ENCODE measurements at places on chromosomes 2 and 18. TPM values are rescaled to one million over a fixed set of nuclear protein-coding genes. Genes with fewer than 3 reads are reported as not detected.

Gene OST4
- 517 TPM for polyA plus RNA-seq

Gene EMILIN2
- 38.2 TPM for polyA plus RNA-seq

Gene IL36A
- polyA plus RNA-seq: not detected

Gene NCK2
- 22.6 TPM for polyA plus RNA-seq

Gene G6PC2
- not detected for polyA plus RNA-seq

Gene CTDP1
- polyA plus RNA-seq: 10.3 TPM

Gene KCNG3
- polyA plus RNA-seq: not detected

Gene SLC14A1
- 16.0 TPM for polyA plus RNA-seq

Gene LRATD1
- polyA plus RNA-seq: 0.46 TPM

Gene FAM110C
- polyA plus RNA-seq: 1.4 TPM

Gene DNAJC5G
- 1.8 TPM for polyA plus RNA-seq

Gene MAL
- polyA plus RNA-seq: 2.3 TPM

Gene SLC38A11
- polyA plus RNA-seq: 0.55 TPM

Gene SLC4A5
- polyA plus RNA-seq: 1.2 TPM

Gene CYP27A1
- 5.4 TPM for polyA plus RNA-seq

Gene PLA2R1
- 0.36 TPM for polyA plus RNA-seq

Gene IL1F10
- not detected for polyA plus RNA-seq

Gene COLEC12
- polyA plus RNA-seq: 2.2 TPM

Gene MEP1B
- polyA plus RNA-seq: not detected
